ENCODE measurements at places on chromosomes 7 and 10.

- no peak for DNase-seq
Observed at GRCh38 chr10:89310056-89310893, 8.4 kb downstream of the IFIT2 start.

- DNase-seq, result no peak
Observed at GRCh38 chr10:81108516-81109199, 571.0 kb downstream of the SH2D4B start.

GRCh38 chr7:11655642-11656041 is 176.4 kb downstream of the THSD7A start:
- DNase-seq, result no peak

- no peak for DNase-seq
Observed at GRCh38 chr10:88292185-88292514, 291.0 kb downstream of the RNLS start.

DNA sequence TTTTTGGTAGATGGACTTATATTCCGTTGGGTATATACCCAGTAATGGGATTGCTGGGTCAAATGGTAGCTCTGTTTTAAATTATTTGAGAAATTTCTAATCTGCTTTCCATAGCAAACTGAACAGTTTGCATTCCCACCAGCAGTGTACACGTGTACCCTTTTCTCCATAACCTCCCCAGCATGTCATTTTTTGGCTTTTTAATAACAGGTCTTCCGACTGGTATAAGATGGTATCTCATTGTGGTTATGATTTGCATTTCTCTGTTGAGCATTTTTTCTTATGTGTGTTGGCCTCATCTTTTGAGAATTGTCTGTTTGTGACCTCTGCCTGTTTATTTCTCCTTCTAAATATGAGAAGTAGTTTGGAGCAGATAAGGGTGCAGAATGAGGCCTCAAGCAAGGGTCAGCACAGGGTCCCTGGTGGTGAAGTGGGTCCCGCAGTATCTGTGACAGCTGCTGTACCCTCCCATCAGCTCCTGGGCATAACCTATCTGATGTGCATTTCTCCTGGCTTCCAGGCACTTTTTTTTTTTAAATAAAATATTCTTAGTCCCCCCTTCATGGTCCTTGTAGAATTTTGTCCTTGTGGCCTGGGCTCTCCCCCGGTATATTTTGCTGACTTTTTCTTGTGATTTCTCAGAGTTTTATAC is 73.5 kb downstream of the PROSER2 start:
- no peak for DNase-seq

GRCh38 chr10:64115908-64116643 is 594.9 kb downstream of the REEP3 start:
- peak; percentile 9 for DNase-seq

- DNase-seq, result peak; percentile 75
Observed at GRCh38 chr10:5283305-5284158, 81.2 kb upstream of the UCN3 start.

GRCh38 chr7:76091506-76091905 is 43.6 kb downstream of the MDH2 start:
- no peak for DNase-seq

DNA sequence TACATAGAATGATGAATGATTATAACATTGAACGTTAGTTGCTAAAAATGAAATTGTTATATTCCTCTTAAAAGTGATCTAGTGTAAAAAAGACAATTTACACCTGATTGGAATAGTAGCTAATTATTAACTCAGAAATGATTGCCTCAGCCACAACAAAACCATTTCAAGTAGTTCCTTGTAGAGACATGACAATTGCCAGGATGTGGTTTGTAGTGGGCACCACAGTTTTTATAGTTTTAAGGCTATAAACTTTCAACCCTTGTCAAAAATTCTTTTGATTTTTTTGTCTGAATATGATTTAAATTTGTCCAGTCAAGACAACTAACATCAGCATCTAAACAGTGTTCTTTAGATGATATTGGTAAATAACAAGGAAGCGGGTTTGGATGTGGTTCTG is 145.2 kb downstream of the SUGCT start:
- no peak for DNase-seq

DNA sequence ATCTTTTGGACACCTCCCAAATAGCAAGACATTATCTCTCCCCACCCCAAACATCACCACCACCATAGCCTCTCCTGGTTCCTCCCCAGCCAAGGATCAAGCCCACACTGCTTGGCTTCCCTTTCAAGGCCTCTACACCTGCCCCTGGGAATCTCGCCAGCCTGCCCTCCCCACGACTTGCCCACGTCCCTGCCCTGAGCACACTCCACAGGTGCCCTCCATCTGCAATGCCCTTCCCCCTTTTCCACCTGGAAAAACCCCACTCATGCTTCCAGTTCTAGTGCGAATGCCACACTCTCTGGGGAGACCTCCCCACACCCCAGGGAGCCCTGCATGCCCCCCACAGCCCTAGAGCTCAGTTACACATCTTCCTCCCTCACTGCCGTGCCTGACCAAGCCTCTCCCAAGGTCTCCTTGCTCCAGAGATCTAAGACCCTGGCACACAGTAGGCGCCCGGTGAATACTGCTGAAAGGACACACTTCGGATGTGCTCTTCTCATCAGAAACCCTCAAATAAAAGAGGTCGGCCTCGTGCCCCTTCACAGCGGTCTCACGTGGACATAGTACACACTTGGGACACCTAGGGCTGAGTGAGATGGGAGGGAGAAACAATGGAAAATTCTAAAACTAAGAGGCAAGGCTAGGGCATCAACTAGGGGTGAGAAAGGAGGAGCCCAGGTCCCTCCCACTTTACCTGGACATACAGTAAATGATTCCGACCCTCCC is 91.4 kb downstream of the DLG5 start:
- no peak for DNase-seq

- DNase-seq, result no peak
Observed at GRCh38 chr7:143411976-143412708, 3.5 kb upstream of the EPHA1 start.

- no peak for DNase-seq
Observed at GRCh38 chr7:110943701-110944345, 147.1 kb upstream of the LRRN3 start.

DNA sequence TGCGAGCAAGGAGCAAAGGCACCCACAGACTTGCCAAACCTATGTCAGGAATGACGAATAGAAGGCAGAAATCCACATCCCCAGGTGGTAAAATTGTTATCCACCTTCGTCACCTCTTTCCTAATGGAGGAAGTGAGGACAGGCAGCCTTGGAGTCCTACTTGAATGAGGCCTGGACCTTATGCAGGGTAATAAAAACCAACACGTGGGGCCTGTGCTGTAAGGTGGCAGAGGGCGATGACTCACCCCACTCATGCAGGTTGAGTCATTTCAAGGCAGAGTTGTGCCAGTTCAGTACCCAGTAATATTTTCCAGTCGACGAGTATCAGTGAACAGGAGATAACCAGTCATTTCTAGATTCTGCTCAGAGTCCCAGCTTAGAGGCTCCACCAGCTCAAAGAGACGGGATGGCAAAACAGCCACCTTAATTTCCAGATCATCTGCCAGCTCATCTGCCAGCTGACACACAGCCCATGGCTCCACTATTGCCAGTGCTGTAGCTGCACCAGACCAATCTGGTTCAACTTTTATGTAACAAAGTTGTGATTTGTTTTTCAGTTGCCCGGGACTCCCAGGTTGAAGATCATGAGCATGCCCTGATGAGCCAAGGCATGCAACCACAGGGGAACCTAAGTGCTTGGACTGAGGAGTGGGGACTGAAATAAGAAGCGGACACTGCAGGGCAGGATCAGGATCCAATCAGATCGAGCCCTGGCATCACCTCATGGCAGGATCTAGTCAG is 176.2 kb upstream of the ITGB1 start:
- peak; percentile 53 for DNase-seq

GRCh38 chr10:25492040-25492439 is 317.2 kb downstream of the GPR158 start:
- DNase-seq, result no peak

DNA sequence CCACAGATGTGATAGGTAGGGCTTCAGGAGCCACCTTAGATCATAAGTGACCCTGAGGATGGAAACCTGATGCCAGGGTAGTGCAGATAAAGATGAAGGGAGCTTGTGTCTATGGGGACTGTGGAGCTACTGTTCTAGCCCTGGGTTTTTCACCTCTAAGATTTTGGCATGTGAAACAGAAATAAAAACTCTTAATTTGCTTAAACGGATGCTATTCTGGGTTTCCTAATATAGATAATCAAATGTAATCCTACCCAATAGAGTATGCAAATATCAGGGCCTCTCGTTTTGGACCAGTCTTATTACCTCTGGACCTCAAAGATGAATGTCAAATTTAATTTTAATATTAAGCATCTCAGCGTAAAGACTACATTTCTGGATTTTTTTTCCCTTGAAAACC is 49.3 kb downstream of the ABCB4 start:
- no peak for DNase-seq

DNA sequence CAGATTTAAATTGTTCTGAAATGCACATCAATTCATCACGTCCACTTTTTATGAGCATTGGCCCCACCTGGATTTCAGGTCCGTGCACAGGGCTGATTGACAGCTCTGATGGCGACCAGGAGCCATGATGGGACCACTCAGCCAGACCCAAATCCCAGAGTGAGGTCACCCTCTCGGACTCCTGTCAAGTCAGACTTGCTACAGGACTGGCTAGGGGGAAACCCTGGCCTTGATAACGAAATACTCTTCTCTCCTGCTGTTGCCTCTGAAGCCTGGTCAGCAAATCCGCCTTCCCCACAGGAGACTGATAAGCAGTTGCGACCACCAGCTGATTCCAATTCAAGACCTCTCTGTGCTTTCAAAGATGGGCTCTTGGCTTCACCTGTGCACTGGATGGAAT is 76.4 kb downstream of the CARD11 start:
- DNase-seq, result no peak

Measured in SHP77 treated with DMSO at 0.1 percent for 48 hours (cell line).